ENCODE measurements at places on chromosomes 12 and 14.
A peak's percentile ranks its signal among the peaks of the same experiment; 100 is the strongest.

DNA sequence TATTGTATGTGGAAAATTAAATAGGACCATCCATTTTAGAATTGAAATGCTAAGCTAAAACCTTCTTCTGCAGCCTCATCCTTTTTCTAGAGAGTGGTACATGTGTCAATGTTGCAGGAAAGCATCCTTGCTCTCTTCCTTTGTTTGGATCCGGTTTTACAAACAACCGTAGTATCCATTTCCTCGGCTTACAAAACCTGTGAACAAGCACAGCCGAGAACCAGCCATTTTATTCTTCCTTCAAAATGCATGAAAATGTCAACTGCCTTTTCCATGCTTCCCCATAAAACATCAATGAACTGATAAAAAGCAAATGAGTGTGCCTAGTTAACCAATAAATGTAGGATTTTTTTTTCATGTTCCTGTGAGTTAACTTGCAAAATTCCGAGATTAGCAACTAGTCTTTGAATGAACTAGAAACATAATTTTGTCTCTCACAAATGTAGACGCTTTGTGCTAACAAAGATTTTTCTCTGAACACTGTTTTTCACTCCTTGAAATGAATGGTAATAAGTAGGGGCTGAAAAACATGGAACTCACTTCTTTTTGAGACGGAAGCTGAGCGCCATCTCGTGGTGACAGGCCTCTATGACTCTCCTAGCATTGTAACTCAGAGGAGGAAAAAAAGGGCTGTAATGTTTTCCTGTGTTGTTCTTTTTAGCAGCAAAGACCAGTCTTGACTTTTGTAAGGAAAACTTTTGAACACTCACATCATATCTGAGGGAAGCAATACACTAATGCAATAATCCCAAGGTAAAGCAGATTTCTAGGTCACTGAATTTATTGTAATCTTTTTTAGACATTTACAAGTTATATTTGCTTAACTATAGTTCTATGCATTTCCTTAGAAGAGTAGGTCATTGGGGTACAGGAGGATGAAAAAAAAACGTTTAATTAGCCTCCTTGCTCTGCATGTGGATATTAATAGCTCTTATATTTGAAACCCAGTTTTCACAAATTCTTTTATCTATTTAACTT is 157.4 kb upstream of the FOXG1 start:
- no peak overlapping the region for H3K4me3 ChIP-seq
- no peak overlapping the region for H3K27ac ChIP-seq
- DNase-seq: peak; percentile 30
- H3K4me1 ChIP-seq: no peaks in the 10 kb centered on the region

DNA sequence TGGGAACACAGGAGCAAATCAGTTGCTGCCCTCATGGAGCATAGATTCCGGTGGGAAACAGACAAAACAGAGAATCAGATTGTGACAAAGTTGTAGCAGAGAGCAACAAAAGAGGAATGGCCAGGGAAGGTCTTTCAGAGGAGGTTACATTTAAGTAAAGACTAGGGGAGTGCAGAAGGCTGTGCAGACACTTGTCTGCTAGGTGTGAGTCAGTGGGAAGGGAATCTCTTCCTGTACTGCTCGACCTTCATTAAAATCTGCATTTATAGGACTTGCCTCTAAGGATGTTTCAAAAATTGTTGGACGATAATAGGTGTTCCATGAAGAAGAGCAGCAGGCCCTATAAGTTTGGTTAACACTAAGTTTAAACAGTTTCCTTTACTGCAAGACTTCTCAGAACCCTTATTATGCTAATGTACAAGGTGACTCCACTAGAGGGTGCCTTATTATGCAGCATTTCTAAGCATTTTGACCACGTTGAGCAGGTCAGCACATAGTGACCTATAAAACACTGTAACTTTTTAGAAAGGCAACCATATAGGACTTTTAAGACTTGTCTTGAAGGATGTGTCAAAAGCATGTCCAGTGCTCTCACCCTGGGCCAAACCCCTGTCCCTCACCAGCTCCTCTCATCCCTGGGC is 91.8 kb upstream of the RIC8B start:
- DNase-seq: peak; percentile 48
- H3K4me3 ChIP-seq: no peak overlapping the region
- H3K36me3 ChIP-seq: no peaks in the 10 kb centered on the region
- H3K4me1 ChIP-seq: no peaks in the 10 kb centered on the region
- H3K27me3 ChIP-seq: no peaks in the 10 kb centered on the region

DNA sequence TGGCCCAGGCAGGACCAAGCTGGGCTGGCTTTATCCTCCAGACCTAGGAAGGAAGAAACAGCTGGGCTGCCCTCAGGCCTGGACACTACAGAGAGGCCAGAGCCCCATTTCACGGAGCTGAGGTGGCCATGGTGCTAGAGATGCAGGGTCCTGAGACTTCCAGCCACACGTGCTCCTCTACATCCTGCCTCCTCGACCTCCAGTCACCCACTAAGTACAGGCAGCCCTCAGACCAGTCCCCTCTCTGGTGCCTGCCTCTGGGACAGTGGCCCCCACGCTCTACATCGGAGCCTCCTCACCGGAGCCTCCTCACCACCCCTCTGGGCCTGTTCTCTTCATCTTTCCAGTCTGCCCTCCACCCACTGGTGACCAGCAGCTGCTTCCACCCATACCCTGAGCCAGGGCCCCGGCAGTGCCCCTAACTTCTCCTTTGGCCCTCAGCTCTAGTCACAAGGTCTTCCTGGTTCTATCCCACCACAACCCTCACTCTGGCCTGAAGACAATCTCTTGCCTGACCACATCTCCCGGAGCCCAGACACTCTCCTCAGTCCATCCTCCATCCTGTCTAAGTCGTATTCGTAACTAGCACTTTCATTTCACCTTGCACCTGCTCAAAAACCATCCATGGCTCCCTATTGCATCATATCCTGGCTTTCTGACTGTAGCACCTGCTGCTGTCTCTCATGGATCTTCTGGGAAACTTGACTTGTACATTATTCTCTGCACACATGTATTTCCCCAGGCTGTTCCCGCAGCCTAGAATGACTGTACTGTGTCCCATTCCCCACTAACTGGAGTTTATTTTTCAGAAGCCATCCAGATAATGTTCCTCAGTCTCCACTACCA is 43.9 kb downstream of the DIO3 start:
- no peak for DNase-seq
- no peak overlapping the region for H3K27ac ChIP-seq
- H3K36me3 ChIP-seq: no peaks in the 10 kb centered on the region
- peaks cover 45% of the 10 kb centered on the region for H3K27me3 ChIP-seq
- no peaks in the 10 kb centered on the region for H3K4me1 ChIP-seq

GRCh38 chr14:65169351-65169750 is 67.0 kb upstream of the MAX start:
- no peaks in the 10 kb centered on the region for H3K27me3 ChIP-seq
- no peaks in the 10 kb centered on the region for H3K36me3 ChIP-seq
- H3K4me1 ChIP-seq: peaks cover 6% of the 10 kb centered on the region

DNA sequence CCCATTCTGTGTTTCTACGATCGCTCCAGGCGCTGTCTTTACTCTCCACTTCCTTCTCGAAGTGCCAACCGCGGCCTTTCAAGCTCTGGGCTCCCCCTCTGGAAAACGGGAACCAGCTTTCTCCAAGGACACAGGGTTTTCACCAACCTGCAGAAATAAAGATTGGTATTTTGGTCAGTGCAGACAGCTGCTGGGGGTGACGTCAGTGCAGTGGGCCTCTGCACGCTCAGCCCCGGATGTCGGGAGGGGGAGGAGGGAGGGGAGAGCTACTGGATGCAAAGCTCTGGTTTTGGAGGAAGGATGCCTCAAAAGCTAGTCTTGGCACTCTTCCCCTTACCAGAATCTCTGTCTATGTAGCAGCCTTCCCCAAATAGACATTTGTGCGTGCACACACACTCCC is 19.9 kb downstream of the HRK start:
- no peaks in the 10 kb centered on the region for H3K27me3 ChIP-seq
- H3K4me1 ChIP-seq: peaks cover 9% of the 10 kb centered on the region
- no peaks in the 10 kb centered on the region for H3K36me3 ChIP-seq
- H3K4me3 ChIP-seq: no peak overlapping the region
- H3K27ac ChIP-seq: no peak overlapping the region

DNA sequence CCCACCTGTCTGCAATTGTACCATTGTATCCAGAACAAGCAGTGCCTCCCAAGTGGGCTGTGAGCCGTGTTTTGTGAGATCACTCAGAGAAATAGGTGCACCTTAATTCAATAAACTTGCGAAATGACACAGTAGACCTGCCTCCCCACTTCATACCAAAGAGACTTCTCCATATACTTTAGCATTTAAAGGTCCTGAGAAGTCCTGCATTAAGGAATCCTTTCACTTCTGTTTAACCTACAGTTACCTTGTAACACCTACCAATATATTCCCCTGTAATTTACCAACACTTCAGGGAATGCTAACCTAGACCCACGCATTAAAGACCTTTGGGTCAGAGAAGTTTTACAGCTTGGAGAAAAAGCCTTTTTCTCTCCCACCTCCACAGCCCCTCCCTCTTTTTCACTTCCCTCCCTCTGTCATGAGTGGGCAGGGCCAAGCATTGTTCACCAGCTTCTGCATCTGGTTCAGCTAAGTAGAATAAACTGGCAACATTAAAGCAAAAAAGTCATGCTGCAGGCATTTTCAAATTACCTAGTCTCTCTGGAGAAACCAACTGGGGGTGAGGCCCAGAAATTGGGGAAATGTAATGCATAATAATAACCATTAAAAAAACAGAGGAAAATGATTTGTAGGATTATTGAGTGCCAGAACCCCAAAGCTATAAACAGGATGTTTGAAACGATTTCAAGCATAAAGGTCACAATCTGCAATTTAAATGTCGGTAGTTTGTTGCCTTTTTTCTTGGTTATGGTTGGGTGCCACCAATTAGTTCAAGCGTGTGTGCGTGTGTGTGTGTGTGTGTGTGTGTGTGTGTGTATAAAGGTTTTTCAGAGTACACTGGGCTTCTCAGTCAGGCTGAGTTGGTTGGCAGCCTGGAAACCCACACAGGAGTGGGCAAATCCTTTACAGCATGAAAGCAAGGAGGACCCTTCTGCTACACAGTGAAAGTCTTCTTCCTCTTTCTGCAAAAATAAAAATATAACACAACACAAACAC is 13.7 kb upstream of the WSCD2 start:
- H3K27ac ChIP-seq: no peak overlapping the region
- H3K4me3 ChIP-seq: no peak overlapping the region
- H3K4me1 ChIP-seq: peaks cover 4% of the 10 kb centered on the region

DNA sequence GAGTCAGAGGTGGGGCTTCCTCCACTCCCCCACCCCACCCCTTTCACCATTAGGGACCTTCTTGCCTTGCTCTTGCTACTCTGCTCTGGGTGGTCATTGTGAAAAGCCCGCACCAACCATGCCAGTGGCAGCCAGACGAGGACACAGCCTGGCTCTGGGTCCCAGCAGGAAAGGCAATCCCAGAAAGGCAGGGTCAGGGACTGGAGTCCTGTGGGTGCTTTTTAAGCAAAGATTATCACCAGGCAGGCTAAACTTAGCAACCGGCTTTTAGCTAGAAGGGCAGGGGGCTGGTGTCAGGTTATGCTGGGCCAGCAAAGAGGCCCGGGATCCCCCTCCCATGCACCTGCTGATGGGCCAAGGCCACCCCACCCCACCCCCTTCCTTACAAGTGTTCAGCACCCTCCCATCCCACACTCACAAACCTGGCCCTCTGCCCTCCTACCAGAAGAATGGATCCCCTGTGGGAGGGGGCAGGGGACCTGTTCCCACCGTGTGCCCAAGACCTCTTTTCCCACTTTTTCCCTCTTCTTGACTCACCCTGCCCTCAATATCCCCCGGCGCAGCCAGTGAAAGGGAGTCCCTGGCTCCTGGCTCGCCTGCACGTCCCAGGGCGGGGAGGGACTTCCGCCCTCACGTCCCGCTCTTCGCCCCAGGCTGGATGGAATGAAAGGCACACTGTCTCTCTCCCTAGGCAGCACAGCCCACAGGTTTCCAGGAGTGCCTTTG is 1.2 kb upstream of the GAPDH start:
- no peaks in the 10 kb centered on the region for H3K27me3 ChIP-seq
- H3K4me1 ChIP-seq: peaks cover 20% of the 10 kb centered on the region
- peak overlapping the region; percentile 86 for H3K4me3 ChIP-seq
- H3K36me3 ChIP-seq: peaks cover 27% of the 10 kb centered on the region
- peak; percentile 60 for DNase-seq

DNA sequence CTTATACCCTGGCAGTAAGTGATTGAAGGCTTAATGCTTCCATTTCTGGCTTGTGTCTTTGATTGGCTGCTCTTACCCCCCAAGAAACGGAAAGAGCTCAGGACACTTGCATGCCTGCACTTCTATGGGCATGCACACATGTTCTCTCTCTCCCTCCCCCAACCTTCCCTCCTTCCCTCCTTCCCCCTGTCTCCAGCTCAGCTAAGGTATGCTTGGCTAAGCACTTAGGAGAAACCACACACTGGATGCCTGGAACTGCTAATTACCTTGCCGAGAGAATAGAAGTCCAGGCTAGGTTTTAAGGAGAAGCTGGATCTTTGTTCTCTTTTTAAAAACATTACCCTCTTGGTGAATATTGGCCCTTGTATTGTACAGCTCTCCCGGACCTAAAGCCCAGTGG is 1072.8 kb upstream of the TMEM132C start:
- no peak for DNase-seq
- H3K27ac ChIP-seq: no peak overlapping the region
- H3K27me3 ChIP-seq: no peaks in the 10 kb centered on the region
- H3K4me1 ChIP-seq: no peaks in the 10 kb centered on the region

- no peaks in the 10 kb centered on the region for H3K36me3 ChIP-seq
- DNase-seq: no peak
- no peaks in the 10 kb centered on the region for H3K27me3 ChIP-seq
- H3K4me1 ChIP-seq: no peaks in the 10 kb centered on the region
- no peak overlapping the region for H3K4me3 ChIP-seq
- no peak overlapping the region for H3K27ac ChIP-seq
These were observed 33.9 kb upstream of the ALDH2 start for GRCh38 chr12:111732786-111733185.

DNA sequence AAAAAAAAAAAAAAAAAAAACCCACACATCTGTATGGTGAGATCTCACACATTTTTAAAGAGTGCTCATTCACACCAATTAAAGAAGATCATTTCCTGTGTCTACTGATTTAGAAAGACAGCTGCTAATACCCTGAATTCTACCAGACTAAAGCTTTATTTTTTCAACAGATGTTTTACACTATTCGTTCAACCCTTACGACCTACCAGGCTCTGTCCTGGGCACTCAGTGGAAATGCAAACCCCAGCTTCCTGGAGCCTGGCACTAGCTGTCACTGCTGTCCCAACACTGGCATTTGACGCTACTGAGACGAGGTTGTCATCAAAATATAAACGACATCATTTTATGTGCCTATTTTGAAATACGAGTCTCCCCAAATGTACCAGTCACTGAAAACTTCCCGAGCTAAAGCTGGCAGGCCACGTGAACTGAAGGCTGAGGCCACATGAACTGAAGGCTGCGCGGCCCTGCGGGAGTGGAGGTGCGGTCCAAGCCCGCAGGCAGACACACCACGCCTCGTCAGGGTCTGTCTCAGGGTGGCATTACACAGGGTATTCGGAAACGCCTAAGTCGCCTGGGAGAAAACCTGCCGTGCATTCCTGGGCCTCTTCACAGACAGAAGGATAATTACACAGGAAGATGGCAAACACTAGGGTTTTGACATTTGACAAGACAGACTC is 27.2 kb downstream of the SLC15A4 start:
- H3K27ac ChIP-seq: no peak overlapping the region
- H3K36me3 ChIP-seq: no peaks in the 10 kb centered on the region
- H3K27me3 ChIP-seq: no peaks in the 10 kb centered on the region
- no peak overlapping the region for H3K4me3 ChIP-seq
- no peaks in the 10 kb centered on the region for H3K4me1 ChIP-seq
- no peak for DNase-seq
